ENCODE measurements at places on chromosomes 7 and 10. TPM values are rescaled to one million over a fixed set of nuclear protein-coding genes. Genes with fewer than 3 reads are reported as not detected.

- no peak for DNase-seq
Measured at GRCh38 chr7:134787064-134787463, 7.6 kb downstream of the CALD1 start.

DNA sequence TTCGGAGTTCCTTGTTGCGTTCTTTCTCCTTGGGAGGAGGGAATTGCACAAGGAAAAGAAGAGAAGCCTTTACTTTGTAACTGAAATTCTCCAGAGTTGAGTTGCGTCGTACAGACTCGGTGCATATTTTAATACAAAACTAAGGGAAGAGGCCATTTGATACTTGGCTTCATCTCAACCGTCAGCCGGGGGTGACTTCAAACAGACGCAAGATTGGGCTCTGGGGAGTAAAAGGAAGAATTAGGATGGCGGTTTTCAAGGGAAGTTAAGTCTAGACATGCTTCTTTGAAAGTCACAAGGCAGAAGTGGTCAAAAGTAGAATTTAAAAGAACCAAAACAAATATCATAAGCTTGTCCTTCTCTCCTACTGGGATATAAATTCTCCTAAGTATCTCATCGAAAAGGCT lies 1.6 kb downstream of the PRR15 start:
- DNase-seq = no peak

DNA sequence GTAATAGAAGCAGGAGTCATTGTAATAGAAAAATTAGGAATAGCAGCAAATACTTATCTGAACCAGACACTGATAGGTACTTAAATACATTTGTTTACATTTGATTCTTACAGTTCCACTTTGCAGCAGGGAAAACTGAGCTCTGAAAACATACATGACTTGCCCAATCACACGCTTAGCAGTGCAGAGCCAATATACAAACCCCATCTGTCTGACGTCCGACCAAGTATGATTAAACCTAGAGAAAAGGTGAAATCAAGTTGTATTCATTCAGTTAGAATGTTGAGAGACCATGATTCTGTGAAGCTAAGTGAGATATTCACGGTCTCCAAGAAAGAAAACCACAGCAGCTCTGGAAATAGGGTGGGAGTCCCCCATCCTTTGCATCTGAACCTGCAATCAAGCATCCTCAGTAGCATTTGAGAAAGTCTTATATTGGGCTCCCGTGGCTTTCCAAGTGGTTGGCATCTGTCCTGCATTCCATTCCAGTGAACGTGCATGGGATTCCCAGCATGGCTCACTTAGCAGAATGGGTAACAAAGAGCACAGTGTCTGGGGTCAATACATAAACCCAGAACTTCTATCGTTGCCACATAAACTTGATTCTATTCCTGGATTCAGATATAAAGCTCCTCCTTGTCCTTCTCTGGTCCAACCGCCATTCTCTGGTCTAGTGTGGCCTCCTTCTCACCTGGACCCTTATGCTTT lies 148.7 kb upstream of the RSU1 start:
- peak; percentile 67 for DNase-seq

DNA sequence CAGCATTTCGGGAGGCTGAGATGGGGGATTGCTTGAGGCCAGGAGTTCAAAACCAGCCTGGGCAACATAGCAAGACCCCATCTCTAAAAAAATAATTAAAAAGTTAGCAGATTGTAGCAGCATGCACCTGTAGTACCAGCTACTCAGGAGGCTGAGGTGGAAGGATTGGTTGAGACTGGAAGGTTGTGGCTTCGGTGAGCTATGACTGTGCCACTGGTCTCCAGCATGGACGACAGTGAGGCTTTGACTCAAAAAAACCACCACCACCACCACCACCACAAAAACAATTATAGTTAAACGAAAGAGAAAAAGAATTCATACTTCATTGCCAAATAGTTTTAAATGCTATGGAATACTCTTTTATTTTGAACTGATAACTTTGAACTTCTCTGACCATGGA lies 63.4 kb downstream of the VTI1A start:
- DNase-seq = no peak

- no peak for DNase-seq
Measured at GRCh38 chr10:52261362-52261761, 52.7 kb upstream of the DKK1 start.

GRCh38 chr10:69883310-69884023 lies 81.8 kb downstream of the COL13A1 start:
- no peak for DNase-seq

DNA sequence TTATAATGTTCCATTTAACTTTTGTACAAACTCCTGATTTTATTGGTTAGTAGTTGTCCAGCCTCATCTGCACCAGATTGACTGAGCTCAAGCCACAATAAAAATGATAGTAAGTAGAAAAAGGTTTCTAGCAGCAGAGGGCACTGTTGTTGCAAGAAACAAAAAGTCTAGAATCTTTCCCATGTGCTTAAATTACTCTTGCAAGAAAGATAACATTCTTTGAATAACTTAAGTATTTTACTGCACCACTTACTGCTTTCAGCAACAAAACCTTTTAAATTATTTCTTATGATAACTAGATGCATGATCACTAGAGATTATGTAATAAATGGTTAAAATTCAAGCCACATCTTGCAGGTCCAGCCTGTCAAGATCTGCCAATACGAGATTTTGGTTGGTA lies 27.0 kb downstream of the LMOD2 start:
- DNase-seq = peak; percentile 66

The LIPN gene
- total RNA-seq = not detected

The RAB18 gene
- 116 TPM for total RNA-seq
